ENCODE measurements at places on chromosomes 5 and 9.

GRCh38 chr5:138603249-138603920 lies 28.2 kb upstream of the HSPA9 start:
- DNase-seq, result no peak

GRCh38 chr5:32027717-32028458 lies 146.2 kb downstream of the GOLPH3 start:
- no peak for DNase-seq

- DNase-seq, result no peak
Measured at GRCh38 chr5:117183326-117183725, 608.7 kb upstream of the SEMA6A start.

- no peak for DNase-seq
Measured at GRCh38 chr5:38598994-38599617, 42.7 kb upstream of the LIFR start.

DNA sequence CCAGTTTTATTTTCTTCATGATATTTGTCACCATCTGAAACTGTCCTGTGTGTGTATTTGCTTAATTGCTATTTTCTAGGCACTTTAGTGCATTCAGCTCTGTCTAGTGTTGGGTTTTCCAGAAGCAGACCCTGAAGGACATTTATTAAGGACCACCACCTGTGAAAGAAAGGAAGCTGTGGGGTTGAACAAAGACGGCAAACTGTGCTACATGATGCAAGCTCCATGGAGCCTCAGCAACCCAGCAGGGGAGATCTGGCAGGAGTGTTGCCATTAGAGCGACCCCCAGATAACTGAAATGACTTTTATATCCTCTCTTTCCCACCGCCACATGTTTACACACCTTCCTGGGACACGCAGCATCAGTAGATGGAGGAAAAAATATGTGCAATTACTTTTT lies 125.5 kb downstream of the GABRB2 start:
- DNase-seq, result no peak

- peak; percentile 43 for DNase-seq
Measured at GRCh38 chr5:132083071-132083678, 9.6 kb downstream of the CSF2 start.

DNA sequence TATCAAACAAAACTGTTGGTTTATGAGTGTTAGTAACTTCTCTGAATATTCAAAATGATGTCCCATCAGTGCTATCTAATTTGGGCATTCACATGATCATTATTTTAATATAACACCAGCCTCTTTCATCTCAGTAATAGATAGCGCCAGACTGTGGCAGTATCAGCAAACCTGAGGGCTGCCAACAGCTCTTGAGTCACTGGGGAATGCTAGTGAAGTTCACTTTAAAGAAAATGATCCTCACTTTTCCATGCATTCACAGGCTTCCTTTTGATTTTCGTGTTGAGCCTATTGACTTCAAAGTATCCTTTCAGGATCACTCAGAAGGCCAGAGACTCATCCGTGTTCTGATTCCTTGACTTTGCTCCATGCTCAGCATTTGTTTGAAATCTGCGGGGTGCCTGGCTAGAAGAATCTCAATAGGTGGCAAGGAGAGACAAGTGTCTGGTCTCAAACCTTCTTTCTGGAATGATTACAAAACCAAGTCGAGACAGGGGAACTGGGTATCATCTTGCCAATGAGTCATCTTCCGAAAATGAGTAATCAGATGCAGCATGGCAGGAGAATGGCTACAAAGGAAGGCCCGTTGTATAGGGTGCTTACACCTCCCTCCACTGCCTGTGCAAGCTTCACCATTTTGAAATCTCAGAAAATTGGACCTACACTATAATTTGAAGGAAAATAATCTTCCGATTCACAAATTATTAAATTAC lies 509.1 kb downstream of the RASEF start:
- DNase-seq, result no peak

DNA sequence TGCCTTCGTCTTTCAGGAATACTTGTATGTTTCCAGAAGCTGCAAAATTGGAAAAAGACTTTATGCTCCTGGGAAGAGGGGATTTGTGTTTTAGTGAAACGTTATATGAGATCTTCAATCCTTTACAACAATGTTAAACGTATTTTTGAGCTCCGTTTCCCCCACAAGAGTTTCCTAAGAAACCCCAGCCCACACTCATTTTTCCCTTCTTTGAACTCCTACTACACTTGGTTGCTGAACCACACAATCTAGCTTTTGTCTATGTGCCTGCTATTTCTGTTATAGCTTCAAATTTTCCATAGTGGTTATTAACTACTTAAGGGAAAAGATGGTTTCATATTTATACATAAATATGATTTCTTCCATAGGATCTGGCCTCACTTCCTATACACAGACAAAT lies 238.6 kb upstream of the ACTBL2 start:
- no peak for DNase-seq

GRCh38 chr9:96394832-96395496 lies 11.5 kb upstream of the SLC35D2 start:
- DNase-seq, result no peak

DNA sequence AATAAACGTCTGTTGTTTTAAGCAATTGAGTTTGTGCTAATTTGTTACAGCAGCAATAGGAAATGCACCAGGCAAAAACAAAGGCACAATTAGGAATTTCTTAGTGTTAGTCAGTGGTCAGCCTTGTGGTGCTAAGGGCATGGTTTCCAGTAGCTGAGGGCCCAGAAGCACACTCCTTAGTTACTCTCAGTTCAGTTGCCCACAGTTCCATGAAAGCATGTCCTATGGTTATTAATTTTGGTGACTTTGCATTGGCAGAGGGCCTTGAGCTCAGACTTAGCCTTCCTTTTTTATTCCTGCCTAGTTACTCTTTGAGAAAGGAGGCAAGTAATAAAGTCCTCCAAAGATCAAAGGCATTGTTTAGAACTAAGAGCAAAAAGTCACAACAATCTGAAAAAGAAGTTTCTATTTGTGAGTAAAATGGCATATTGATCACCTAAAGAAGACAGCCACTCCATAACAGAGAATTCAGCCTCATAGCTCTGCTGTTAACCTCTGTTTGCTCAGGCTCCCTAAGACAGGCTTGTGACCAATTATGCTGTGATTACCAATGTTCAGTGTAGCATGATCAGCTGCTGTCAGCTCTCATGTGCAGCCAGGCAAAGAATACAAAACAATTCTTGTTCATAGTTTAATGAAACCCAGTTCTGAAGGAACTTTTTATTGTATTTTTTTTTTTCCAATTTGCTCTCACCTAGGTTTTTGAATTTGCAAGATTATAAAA lies 57.0 kb upstream of the MROH2B start:
- no peak for DNase-seq

GRCh38 chr9:33737811-33738606 lies 57.4 kb upstream of the PRSS3 start:
- peak; percentile 38 for DNase-seq

GRCh38 chr5:31113666-31114350 lies 79.7 kb upstream of the CDH6 start:
- DNase-seq, result no peak

DNA sequence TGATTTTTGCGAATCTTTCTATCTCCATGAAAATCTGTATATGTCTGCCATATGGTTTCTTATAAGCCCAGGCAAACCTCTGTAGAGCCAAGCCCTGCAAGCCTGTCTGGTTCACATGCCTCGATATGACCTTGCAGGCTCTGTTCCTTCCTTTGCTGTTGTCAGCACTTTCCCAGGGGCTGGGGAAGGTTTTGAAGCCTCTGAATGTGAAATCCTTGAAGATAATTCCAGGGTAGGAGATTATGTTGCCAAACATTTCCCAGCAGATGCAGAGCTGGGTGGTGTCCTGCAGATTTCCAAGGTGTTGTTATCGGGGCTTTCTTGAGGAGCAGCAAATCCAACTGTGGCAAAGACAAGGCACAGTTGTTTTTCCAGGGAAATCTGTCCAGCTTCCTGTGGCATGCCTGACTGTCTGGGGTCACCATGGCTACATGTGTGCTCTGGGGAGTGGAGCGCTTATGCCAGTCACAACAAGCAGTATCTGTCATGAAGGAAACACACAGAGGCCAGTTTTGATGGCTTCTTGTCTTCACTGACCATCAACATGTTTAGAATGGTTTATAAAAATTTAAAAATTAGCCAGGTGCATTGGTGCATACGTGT lies 60.7 kb upstream of the RPS23 start:
- DNase-seq, result no peak

DNA sequence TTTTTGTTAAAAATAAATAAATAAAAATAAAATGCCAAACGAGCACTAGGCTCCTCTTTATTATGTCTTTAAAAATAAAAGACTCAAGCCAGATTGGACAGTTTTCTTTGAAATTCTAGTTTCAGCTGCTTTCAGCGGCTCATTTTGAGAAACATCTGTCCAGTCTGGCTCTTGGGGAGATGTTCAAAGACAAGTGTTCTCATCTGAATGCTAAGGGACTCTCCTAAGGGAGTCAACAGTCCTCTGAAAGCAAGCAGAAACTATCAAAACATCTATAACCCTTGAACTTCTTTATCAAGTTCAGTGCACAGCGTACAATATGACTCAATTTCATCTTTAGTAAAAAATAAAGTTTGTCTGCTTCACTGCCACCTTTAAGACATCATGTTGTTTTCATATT lies 886.2 kb upstream of the DMAC1 start:
- no peak for DNase-seq

GRCh38 chr5:108521841-108522506 lies 140.1 kb upstream of the FBXL17 start:
- DNase-seq, result no peak

GRCh38 chr9:68997666-68998065 lies 16.2 kb downstream of the PRKACG start:
- no peak for DNase-seq

- DNase-seq, result no peak
Measured at GRCh38 chr5:132181011-132181629, 46.5 kb downstream of the P4HA2 start.

GRCh38 chr5:115573133-115573532 lies 28.6 kb upstream of the FEM1C start:
- no peak for DNase-seq

All from activated naive CD8-positive, alpha-beta T cell treated with anti-CD3 and anti-CD28 coated beads, Interleukin-2, amount 10 ng/mL, durations not matched to agents 7 days and 5 days (primary cell).